ENCODE measurements at places on chromosomes 1 and 21. TPM values are rescaled to one million over a fixed set of nuclear protein-coding genes. Genes with fewer than 3 reads are reported as not detected.

Gene SPATA46
- not detected for total RNA-seq

Gene LCK
- 0.26 TPM for total RNA-seq

Gene IFNGR2
- total RNA-seq = 63.6 TPM

DNA sequence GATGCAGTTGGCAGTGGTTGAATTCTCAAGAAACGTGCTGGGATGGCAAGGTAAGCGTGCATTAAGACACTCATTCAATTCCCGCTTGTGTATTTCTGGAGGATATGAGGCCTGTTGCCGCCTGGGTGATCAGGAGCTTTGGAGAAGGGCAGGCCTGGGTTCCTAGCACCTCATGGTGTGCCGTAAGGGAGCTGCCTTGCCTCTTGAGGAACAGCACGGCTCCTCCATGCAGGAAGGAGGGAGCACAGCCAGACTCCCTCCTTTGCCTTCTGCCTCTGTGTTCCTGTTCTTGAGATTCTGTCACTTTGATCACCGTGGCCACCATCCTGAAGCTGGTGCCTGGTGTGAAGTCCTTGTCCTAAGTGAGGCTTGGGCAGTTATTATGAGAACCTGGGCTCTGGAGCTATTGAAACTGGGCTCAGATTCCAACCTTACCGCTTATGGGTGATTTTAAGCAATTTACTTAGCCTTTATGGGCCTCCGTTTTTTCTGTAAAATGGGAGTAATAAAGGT lies 18.3 kb downstream of the SLFNL1 start:
- no peak for DNase-seq

- DNase-seq = no peak
Measured at GRCh38 chr21:42763581-42764442, 110.4 kb downstream of the PDE9A start.

GRCh38 chr1:17375651-17376050 lies 3.7 kb downstream of the PADI6 start:
- DNase-seq = no peak

- no peak for DNase-seq
Measured at GRCh38 chr1:23384312-23385058, 14.8 kb upstream of the ZNF436 start.

Gene A3GALT2
- not detected for total RNA-seq

- no peak for DNase-seq
Measured at GRCh38 chr1:178232949-178233348, 139.0 kb downstream of the RASAL2 start.

- DNase-seq = peak; percentile 20
Measured at GRCh38 chr1:183685112-183685713, 32.1 kb upstream of the APOBEC4 start.
